ENCODE measurements at places on chromosomes 4 and X. TPM values are rescaled to one million over a fixed set of nuclear protein-coding genes. Genes with fewer than 3 reads are reported as not detected.

DNA sequence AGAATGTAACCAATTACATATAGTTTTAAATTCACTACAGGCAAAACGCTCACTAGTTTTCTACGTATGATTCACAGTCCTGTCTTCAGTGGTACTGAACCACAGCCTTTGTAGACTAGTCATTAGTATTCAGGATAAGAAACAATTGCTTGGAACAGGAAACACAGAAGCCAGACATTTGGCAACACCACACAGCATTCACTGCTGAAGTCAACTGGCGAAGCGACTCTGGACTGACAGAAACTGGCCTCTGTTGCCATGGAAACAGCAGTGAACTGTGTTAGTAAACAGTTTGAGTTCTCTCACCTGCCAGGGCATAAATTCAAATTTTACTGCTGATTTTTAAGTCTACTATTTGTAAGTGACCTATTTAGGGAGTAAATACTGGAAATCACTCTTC, 57.6 kb downstream of the MAPK10 start:
- peak; percentile 71 for DNase-seq

The GDPD2 gene
- 0.56 TPM for polyA plus RNA-seq

The RTL3 gene
- 1.8 TPM for polyA plus RNA-seq

The ZXDB gene
- polyA plus RNA-seq, result 5.2 TPM

The TLR8 gene
- 0.20 TPM for polyA plus RNA-seq

GRCh38 chr4:141016117-141016798, 117.0 kb downstream of the RNF150 start:
- no peak for DNase-seq

The SLC26A1 gene
- 5.2 TPM for polyA plus RNA-seq

- no peak for DNase-seq
Measured at GRCh38 chrX:46727441-46727840, 31.5 kb downstream of the SLC9A7 start.

The CENPVL1 gene
- polyA plus RNA-seq, result not detected

DNA sequence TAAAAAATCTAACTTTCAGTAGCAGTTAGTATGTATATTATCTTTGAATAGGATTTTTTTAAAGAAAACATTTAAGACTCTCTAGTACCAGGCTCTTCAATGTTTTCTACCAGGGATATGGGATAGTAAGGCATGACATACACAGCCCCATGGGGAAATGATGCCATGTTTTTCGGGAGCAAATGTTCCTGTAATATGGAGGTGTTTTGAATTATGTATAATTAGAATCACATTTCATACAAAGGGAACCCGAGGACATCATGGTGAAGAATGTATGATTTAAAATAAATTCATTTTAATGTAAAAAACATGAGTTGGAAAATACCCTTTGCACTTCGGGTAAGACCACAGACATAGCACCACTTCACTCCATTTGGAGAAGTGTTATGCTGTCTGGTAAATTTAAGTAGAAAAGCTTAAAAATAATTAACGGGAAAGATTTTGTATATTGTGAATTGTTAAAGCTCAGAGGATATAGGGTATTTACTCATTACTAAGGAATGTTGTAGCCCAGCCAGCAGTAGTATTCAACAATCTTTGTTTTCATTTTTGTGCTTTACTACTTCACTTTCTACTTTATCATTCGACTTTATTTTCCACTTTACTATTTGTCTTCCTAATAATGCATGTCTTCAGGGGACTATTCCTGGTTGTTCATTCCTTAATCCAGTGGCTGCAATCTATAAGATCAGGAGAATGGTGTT, 2050.7 kb downstream of the ARAP2 start:
- no peak for DNase-seq

- DNase-seq, result no peak
Measured at GRCh38 chrX:66164470-66164869, 423 bp downstream of the HEPH start.

Data from forelimb muscle (tissue), 1 donor.